ENCODE measurements at places on chromosomes 13 and 19. TPM values are rescaled to one million over a fixed set of nuclear protein-coding genes. Genes with fewer than 3 reads are reported as not detected.

GRCh38 chr19:41701401-41702075 is 6.9 kb upstream of the CEACAM5 start:
- DNase-seq, result no peak
- peaks cover 2% of the 10 kb centered on the region for H3K4me1 ChIP-seq
- H3K27ac ChIP-seq, result no peak overlapping the region
- H3K4me3 ChIP-seq, result no peak overlapping the region
- H3K36me3 ChIP-seq, result peaks cover 2% of the 10 kb centered on the region

The KLK11 gene
- not detected for total RNA-seq

DNA sequence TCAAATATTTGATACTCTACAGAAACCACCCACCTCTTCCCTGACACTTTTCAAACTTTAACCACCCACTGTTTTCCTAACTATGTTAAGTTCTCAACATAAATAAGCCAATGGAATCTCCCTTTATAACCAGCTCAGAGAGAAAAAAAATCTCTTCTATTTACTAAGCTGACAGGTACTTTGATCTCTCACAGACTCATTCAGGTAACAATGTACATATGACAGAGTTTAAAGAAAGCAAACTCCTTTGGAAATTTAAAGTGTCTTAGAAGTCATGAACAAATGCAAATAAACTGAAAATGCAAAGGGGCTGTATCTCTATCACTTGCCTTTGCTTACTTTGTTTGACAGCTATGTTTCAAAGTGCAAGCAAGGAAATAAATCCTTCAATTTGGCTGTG is 109.3 kb downstream of the KLF12 start:
- peak overlapping the region; percentile 49 for H3K4me3 ChIP-seq
- peaks cover 35% of the 10 kb centered on the region for H3K4me1 ChIP-seq
- peak overlapping the region; percentile 85 for H3K27ac ChIP-seq

DNA sequence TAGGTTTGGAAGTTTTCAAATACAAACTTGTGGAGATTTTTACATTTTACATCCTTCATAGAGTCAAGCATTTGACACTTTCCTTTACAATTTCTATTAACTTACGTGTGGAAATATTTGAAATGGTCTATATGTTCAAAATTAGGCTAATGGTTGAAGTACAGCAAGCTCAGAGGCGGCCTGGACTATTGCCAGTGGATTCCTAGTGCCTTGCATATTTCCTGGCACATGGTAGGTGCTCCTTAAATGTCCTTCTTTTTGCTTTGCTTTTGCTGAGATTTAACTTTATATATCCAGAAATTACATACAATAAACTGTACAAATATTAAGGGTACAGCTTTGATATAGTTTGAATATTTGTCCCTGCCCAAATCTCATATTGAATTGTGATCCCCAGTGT is 93.9 kb downstream of the UBL3 start:
- peak overlapping the region; percentile 71 for H3K27ac ChIP-seq
- no peaks in the 10 kb centered on the region for H3K27me3 ChIP-seq
- H3K4me3 ChIP-seq, result no peak overlapping the region
- no peak for DNase-seq
- peaks cover 8% of the 10 kb centered on the region for H3K4me1 ChIP-seq

The PDCD2L gene
- 6.2 TPM for total RNA-seq

DNA sequence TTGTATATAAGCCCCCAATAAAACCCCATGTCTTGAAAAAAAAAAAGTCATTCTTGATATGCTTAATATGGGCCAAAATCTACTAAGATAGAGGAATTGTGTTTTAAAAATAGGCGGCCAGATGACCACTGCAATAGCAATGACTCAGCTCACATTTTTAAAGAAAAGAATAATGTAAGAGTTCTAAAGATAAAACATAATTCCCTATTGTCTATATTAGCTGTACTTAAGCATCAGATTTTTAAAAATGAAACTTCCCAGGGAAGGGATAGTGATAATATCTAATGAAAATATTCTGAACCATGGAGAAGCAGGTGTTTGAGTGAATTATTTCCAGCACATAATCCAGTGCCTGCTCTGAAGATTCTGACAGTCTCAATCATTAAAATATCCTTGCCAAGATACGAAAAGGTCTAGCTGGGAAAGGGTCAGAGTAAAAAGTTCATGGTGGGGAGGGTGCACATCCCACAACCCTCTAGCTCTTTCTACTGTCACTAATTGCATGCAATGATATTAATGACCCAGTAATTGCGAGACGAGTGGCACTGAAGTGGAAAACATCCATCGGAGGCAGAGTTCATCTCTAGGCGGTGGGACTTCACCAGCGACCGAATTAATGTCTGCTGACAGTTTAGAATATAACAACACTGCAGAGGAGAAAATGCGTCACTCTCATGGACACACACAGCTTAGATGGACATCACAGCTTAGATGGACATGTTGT is 31.6 kb downstream of the EFNB2 start:
- no peaks in the 10 kb centered on the region for H3K36me3 ChIP-seq
- no peak overlapping the region for H3K27ac ChIP-seq
- H3K4me3 ChIP-seq, result no peak overlapping the region
- DNase-seq, result no peak
- H3K4me1 ChIP-seq, result peaks cover 6% of the 10 kb centered on the region

- peaks cover 24% of the 10 kb centered on the region for H3K4me1 ChIP-seq
- no peaks in the 10 kb centered on the region for H3K36me3 ChIP-seq
- no peak for DNase-seq
- H3K4me3 ChIP-seq, result peak overlapping the region; percentile 25
- H3K27me3 ChIP-seq, result no peaks in the 10 kb centered on the region
Measured at GRCh38 chr19:2039959-2040646, 10.9 kb downstream of the MKNK2 start.

DNA sequence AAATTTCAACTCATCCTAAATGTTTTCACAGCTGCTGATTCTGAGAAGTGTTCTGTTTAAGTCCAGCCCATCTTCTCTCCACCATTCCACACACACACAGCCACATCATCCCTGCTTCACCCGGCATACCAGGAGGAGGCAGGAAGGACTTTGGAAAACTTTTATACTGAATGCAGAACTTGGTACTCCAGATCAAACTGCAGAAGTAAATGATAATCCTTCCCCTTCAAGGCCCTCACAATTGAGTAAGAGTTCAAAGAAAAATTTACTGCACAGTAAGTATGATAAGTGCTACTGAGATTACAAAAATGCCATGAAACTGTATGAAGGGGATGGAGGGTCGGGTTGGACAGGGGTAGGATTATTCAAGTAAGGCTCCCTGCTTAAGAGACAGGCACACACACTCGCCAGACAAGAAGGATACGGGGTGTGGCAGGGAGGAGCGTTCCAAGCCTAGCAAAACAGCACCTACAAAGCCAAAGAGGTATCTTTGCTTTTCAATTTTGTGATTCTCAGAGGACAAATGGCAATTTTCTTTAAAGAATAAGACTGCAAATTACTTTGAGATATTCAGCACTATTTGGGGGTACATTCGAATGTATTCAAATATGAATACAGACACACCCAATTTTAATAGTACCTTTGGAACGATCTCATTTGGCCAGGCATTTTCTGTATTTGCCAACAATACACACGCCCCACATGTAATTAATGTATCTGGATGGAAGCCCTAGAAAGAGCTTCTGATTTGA is 2.5 kb downstream of the USP12 start:
- H3K4me1 ChIP-seq, result peaks cover 44% of the 10 kb centered on the region
- H3K27me3 ChIP-seq, result no peaks in the 10 kb centered on the region
- peak overlapping the region; percentile 62 for H3K4me3 ChIP-seq
- peak overlapping the region; percentile 91 for H3K27ac ChIP-seq
- DNase-seq, result no peak
- H3K36me3 ChIP-seq, result peaks cover 2% of the 10 kb centered on the region

DNA sequence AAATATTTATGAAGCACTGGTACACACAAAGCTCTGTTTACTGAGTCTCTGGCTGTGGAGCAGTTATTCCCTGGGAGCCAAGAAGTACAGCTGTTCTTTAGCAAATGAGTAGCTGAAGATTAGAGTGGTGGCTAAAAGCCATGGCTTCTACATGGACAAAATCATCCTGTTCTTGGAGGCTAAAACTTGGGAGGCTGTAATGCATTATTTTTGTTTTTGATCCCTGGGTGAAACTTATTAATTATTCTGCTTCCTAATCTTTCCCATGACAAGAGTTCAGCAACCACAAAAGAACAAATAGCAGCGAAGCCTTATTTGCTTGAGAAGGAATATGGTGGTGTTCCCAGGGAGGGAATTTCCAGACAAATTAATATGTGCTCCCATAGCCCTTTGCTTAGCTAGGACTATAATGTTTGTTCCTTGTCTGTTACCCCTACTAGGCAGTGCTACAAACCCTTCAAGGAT is 109.5 kb downstream of the DCT start:
- H3K36me3 ChIP-seq, result no peaks in the 10 kb centered on the region
- DNase-seq, result no peak
- no peak overlapping the region for H3K27ac ChIP-seq
- peaks cover 61% of the 10 kb centered on the region for H3K27me3 ChIP-seq
- no peaks in the 10 kb centered on the region for H3K4me1 ChIP-seq
- no peak overlapping the region for H3K4me3 ChIP-seq

- no peak overlapping the region for H3K27ac ChIP-seq
- H3K36me3 ChIP-seq, result no peaks in the 10 kb centered on the region
- no peak for DNase-seq
- no peaks in the 10 kb centered on the region for H3K4me1 ChIP-seq
- H3K27me3 ChIP-seq, result peaks cover 24% of the 10 kb centered on the region
Measured at GRCh38 chr13:60213236-60213744, 49.6 kb upstream of the DIAPH3 start.

The HIPK4 gene
- not detected for total RNA-seq

The ACP7 gene
- total RNA-seq, result not detected

DNA sequence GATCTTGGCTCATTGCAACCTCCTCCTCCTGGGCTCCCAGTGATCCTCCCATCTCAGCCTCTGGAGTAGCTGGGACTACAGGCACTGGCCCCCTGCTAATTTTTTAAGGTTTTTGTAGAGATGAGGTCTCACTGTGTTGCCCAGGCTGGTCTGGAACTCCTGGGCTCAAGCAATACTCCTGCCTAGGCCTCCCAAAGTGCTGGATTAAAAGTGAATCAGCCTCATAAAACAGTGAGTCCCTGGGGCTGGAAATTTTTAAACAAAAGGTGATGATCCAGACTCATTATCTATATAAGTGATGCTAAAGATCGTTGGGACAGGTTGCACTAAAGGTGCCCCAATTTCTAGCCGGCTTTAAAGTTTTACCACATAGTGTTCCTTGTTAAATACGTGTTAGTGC is 112.7 kb downstream of the LMO7 start:
- H3K4me1 ChIP-seq, result peaks cover 3% of the 10 kb centered on the region
- DNase-seq, result no peak
- no peaks in the 10 kb centered on the region for H3K27me3 ChIP-seq

The KCNJ14 gene
- total RNA-seq, result 2.5 TPM

DNA sequence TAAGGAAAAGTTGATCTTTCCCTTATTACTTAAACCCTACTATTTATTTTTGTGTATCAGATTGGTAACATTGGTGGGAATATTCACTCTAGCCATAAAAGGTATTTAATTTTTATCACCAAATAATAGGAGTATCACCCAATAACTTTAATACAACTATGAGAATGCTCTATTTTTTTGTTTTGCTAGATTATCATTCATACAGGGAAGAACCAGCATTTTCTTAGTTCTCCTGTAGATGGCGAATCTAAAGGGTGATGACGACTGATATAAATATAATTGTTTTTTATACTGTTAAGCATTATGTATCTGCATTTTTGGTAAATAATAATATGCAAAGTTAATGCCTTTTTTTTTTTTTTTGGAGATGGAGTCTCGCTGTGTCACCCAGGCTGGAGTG is 7.9 kb upstream of the FRY start:
- no peak overlapping the region for H3K4me3 ChIP-seq
- no peak overlapping the region for H3K27ac ChIP-seq
- no peaks in the 10 kb centered on the region for H3K36me3 ChIP-seq
- peaks cover 12% of the 10 kb centered on the region for H3K4me1 ChIP-seq

Data from T-helper 17 cell (primary cell).